Daoy (cell line): ENCODE measurements at places on chromosomes 7 and 10.

GRCh38 chr10:126203746-126204145, 184.5 kb downstream of the ADAM12 start:
- no peak for DNase-seq

DNA sequence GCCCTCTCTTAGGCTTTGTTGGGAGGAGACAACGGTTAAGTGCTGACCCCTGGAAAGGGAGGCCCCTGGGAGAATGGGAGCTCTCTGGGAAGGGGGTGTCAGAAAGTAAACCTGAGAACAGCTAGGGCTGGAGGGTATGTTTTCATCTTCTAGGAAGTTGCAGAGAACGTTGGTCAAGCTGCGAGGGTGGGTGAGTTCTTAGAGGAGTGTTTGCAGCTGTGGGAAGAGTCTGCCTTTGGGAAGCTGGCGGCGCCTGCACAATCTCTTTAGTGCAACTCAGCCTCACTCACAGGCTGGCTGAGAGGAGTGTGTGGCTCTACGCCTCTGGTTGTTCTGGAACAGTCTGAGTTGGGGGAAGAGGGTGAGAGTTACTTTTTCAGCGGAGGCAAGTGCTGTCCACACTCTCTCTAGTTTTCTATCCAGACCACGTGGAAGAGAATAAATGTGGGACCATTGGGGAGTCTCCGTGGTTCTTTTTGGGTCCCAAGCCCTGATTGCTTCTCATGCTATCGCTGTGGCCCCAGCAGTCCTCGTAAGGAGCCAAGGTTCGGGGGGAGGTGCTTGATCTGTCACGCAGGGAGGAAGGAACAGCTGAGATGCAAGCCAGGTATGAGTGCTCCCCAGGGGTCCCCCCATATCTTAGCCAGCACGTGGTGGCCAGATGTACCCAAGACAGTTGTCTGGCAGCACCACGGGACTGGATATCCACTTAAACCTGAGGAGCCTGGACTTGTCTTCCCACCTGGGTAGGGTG, 237.2 kb downstream of the BUB3 start:
- DNase-seq = no peak

- no peak for DNase-seq
Measured at GRCh38 chr10:29925771-29926692, 133.4 kb downstream of the JCAD start.

GRCh38 chr7:19928247-19928646, 154.8 kb upstream of the TMEM196 start:
- DNase-seq = no peak

GRCh38 chr7:120280743-120281142, 7.8 kb downstream of the KCND2 start:
- DNase-seq = no peak

DNA sequence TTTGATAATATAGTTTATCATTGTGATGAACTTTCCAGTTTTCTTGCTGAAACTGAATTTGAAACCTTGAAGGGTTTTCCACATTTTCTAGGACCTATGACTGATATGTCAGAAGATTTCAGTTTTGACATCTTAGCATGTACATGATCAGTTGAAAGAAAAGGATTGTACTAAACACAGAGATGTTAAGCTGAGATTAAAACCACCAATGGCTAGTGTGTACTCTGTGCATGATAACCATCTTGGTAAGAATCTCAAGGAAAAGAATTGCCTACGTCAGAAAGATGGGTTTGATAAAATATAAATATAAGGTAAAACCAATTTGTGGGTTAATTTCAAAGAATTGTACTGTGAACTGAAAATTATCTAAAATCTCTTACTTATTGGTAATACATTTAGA, 776.4 kb downstream of the GATA3 start:
- DNase-seq = no peak

DNA sequence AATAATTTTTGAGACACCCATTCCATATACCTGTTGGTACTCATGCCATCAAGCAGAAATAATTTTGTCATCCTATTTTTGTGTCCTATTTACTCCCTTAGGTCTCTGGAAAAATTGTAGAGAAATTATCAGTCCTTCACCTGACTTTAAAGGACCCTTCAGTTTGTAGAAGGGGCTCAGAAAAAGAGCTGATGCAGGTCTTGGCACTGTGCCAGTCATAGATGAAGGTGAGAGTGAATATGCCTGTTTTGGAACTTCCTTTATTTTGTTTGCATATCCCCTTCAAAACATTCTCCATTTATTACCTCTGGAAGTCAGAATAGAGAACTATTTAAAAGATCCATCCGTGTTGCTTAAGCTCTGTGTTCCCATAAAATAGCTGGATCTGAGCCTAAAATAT, 321.0 kb upstream of the TPK1 start:
- DNase-seq = no peak

GRCh38 chr7:81327468-81328266, 408.8 kb upstream of the SEMA3C start:
- peak; percentile 3 for DNase-seq

DNA sequence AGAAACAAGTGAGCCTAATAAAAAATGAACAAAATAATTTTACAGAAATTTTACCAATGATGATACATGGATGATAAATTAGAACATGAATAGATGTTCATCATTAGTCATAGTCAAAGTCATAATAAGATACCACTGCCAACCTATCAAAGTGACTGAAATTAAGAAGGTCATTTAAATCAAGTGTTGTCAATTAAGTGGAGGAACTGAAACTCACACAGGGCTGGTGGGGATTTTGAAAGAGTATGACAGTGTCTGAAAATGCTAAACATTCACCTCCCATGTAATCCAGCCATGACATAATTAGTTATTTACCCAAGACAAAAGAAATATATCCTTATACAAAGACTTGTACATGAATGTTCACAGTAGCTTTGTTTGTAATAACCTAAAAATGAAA, 57.1 kb upstream of the DYNC1I1 start:
- no peak for DNase-seq

DNA sequence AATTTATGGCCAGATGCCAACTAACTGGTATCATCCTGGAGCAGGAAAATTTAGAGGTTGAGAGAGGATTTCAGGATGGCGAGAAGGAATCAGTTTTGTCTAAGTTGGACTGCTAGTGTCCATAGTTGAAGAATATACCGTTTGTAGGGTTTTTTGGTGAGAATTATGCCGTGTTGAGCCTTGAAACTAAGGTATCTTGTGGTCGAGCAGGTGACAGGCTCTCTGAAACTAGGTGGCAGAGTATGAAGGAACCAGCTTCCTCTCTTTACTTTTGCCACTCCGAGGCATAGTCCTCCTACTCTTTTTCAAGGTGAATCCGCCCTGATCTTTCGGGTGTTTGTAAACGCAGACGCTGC, 9.7 kb downstream of the MDFIC start:
- no peak for DNase-seq

GRCh38 chr7:43761938-43762692, 3.6 kb downstream of the BLVRA start:
- no peak for DNase-seq

DNA sequence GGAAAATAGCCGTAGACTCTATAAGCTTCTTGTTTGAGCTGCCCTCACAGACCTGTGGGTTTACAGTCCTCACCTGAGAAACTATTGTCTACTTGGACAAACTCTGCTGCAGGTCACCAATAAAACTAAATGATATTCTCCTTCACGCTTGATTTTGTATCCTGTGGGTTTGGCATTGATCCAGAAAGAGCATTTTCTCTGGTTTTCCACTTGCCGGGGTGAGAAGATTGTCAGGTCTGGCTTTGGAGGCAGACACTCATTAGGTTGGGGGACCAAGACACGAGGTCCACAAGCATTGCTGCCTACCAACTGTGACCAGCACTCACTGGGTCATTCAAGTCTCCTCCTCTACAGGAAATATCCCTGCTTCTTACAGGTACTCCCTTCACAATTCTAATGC, 68.5 kb downstream of the CDC14C start:
- DNase-seq = no peak

DNA sequence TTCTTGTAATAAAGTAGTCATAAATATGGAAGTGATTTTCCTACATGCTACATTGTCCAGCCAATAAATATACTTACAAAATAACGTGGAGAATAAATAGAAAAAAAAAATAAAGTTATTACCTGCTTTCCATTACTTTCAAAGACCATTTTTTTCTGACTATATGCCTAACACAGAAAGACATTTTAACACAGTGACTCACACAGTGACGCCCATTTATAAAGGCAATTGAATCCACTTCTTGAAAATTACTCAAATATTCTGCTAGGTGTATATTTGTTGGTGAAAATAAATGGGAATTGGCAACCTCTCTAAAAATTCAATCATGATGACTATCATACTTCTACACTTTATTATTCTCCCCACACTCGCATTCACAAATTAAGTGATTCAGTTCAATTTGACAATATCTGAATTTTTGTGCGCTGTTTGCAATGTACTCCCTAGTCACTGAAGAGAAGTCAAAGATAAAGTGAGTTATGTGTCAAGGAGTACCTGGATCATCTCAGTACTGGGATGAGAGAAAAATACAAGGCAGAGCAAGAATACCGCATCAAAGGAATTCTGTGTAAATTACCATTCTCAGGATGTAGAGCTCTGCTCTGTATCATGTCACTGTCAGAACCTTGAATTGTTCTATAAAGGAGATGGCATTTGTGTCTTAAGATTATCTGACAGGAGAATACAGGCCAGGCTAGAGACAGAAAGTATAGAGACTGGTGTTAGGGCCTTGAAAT, 642.7 kb downstream of the IPMK start:
- no peak for DNase-seq
